ENCODE measurements at places on chromosomes 7 and 10. TPM values are rescaled to one million over a fixed set of nuclear protein-coding genes. Genes with fewer than 3 reads are reported as not detected.

Gene ABCC2
- total RNA-seq, result 10.4 TPM

Gene ANXA8L1
- total RNA-seq, result 0.31 TPM

Gene TMEM225B
- total RNA-seq, result 3.5 TPM

Gene NKX1-2
- total RNA-seq, result not detected

Gene WIPF3
- 5.3 TPM for total RNA-seq

Gene AQP1
- 864 TPM for total RNA-seq

Gene SFMBT2
- 14.6 TPM for total RNA-seq

Gene FZD1
- total RNA-seq, result 120 TPM

Gene NPY4R2
- not detected for total RNA-seq

Gene LBX1
- total RNA-seq, result not detected

Gene RNF32
- 3.2 TPM for total RNA-seq

Gene NPC1L1
- total RNA-seq, result 0.45 TPM

Gene ANKRD16
- total RNA-seq, result 10.0 TPM

Gene CH25H
- total RNA-seq, result 8.8 TPM

Gene GALNT11
- 37.4 TPM for total RNA-seq

Gene CUZD1
- total RNA-seq, result 0.80 TPM

Gene WDR86
- 101 TPM for total RNA-seq

Gene RBM17
- total RNA-seq, result 95.0 TPM

Gene CNOT4
- 42.9 TPM for total RNA-seq

Gene WNT16
- total RNA-seq, result not detected

Gene LIPM
- total RNA-seq, result not detected

Gene PPP1R17
- total RNA-seq, result not detected

Gene PNLIPRP3
- total RNA-seq, result not detected

Gene FFAR4
- 0.31 TPM for total RNA-seq

Gene SFTPA1
- 6.3 TPM for total RNA-seq

Gene ENO4
- 1.2 TPM for total RNA-seq

Gene ST7
- 19.7 TPM for total RNA-seq

Gene C10orf67
- total RNA-seq, result 1.2 TPM

Gene GJC3
- 31.7 TPM for total RNA-seq

Gene LAMB4
- total RNA-seq, result 0.89 TPM

Gene FKBP9
- total RNA-seq, result 150 TPM

Gene ABCB1
- 21.0 TPM for total RNA-seq

Gene PPP1R3A
- total RNA-seq, result not detected

Gene INHBA
- 40.4 TPM for total RNA-seq

Gene ZP3
- 1.7 TPM for total RNA-seq

Gene ACSM6
- total RNA-seq, result 0.49 TPM

Gene SND1
- total RNA-seq, result 125 TPM

Gene EN2
- total RNA-seq, result not detected

Gene ADARB2
- 1.9 TPM for total RNA-seq

Gene KCNH2
- total RNA-seq, result 3.2 TPM

Gene SEC31B
- 20.6 TPM for total RNA-seq

Gene FUOM
- 35.2 TPM for total RNA-seq

Gene DENND2A
- total RNA-seq, result 37.6 TPM

Gene NFE2L3
- total RNA-seq, result 3.8 TPM

Gene PRPS1L1
- total RNA-seq, result not detected

Measured in sciatic nerve (tissue), 2 donors.